Activated naive CD4-positive, alpha-beta T cell treated with anti-CD3 and anti-CD28 coated beads, Interleukin-2, amount 10 ng/mL, durations not matched to agents 5 hours and 36 hours (primary cell): ENCODE measurements at places on chromosomes 6 and 20. TPM values are rescaled to one million over a fixed set of nuclear protein-coding genes. Genes with fewer than 3 reads are reported as not detected.

The FRK gene
- not detected for total RNA-seq

The KCNQ2 gene
- total RNA-seq, result not detected

The FAM83C gene
- total RNA-seq, result not detected

The BANF2 gene
- not detected for total RNA-seq

The NRSN2 gene
- 1.0 TPM for total RNA-seq

The TGM3 gene
- not detected for total RNA-seq

The RAET1G gene
- total RNA-seq, result not detected

The BNIP5 gene
- not detected for total RNA-seq

The CLPSL1 gene
- total RNA-seq, result not detected

The MUC21 gene
- total RNA-seq, result not detected

The OR11A1 gene
- not detected for total RNA-seq

The FAXC gene
- not detected for total RNA-seq

The COX7A2 gene
- total RNA-seq, result 393 TPM

The TMEM170B gene
- 1.2 TPM for total RNA-seq

The HEY2 gene
- not detected for total RNA-seq

The SLCO4A1 gene
- 58.0 TPM for total RNA-seq

The PMEPA1 gene
- 1.1 TPM for total RNA-seq

The SLA2 gene
- 65.7 TPM for total RNA-seq

The VGLL2 gene
- not detected for total RNA-seq

The ACAT2 gene
- total RNA-seq, result 86.4 TPM

The CD24 gene
- total RNA-seq, result 0.10 TPM

The SLC17A1 gene
- total RNA-seq, result not detected
